Renal cortex interstitium (tissue), 15 donors: ENCODE measurements at places on chromosomes 16 and 17. TPM values are rescaled to one million over a fixed set of nuclear protein-coding genes. Genes with fewer than 3 reads are reported as not detected.

- no peak for DNase-seq
Observed at GRCh38 chr16:4700997-4701743, 7.8 kb downstream of the NUDT16L1 start.

Gene KRTAP9-4
- polyA plus RNA-seq, result not detected

DNA sequence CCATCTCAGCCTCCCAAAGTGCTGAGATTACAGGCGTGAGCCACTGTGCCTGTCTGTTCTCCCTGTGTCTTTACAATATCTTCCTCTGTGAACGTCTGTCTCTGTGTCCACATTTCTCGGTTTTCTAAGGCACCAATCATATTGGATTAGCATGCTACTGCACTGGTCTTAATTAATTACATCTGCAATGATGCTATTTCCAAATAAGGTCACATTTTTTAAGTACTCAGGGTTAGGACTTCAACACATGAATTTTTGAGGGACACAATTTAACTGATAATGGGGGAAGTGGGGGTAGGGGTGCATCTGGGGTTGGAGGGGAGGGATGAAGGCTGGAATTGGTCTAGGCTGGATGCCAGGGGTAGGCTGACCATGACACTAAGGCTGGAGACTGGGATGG is 102.6 kb downstream of the N4BP1 start:
- DNase-seq, result no peak

GRCh38 chr16:29825145-29826044 is 5.1 kb downstream of the MVP start:
- no peak for DNase-seq

DNA sequence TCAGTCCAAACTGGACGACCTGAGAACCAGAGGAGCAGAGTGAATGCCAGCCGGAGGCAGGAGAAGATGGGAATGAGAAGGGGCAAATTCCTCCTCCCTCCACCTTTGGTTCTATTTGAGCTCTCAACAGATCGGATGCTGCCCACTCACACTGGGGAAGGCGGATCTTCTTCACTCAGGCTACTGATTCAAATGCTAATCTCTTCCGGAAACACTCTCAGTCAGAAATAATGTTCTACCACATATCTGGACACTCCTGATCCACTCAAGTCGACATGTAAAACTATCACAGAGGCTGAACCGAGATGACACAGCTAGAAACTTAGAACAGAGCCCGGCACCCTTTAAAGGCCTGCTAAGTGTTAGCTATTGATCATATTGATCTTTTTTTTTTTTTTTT is 57.4 kb upstream of the GRIN2A start:
- DNase-seq, result no peak

Gene WNT9B
- polyA plus RNA-seq, result 7.9 TPM

DNA sequence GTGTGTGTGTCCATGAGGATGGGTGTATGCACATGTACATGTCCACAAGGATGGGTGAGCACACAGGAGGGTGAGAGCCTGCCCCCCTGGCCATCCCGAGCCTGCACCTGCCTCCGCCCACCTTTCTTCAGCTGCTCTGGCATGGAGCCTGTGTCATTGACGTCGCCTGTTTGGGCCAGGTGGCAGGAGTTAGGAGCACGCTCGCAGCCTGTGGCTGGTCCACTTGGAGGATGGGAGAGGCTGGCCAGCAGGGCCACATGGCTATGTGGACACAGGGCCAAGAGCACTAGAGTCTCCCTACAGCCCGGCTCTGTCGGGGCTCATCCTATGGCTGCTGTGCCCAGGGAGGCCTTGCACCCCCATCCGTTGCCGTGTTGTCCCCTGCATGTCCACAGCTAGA is 21.4 kb downstream of the BAHCC1 start:
- no peak for DNase-seq

DNA sequence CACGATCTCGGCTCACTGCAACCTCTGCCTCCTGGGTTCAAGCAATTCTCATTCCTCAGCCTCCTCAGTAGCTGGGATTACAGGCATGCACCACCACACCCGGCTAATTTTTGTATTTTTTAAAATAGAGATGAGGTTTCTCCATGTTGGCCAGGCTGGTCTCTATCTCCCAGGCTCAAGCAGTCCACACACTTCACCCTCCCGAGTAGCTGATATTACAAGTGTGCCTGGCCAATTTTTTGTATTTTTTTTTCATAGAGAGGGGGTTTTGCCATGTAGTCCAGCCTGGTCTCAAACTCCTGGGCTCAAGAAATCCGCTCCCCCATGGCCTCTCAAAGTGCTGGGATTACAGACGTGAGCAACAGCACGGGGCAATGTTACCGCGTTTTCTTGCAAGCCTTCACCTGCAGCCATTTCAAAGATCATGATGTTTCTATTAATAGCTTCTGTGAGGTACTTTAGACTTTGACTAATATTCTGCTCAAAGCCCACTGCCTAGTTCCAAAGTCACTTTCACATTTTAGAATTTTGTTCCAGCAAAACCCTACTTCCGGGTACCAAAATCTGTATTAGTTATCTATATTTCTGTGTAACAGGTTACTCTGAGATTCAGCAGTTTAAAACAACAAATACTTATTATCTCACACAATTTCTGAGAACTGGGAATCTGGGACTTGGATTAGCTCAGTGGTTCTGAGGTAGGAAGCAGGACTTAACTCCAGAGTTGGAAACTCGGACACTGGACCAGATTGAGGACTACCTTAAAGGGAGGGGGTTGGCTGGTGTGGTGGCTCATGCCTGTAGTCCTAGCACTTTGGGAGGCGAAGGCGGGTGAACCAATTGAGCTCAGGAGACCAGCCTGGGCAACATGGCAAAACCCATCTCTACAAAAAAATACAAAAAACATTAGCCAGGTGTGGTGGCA is 12.0 kb upstream of the MED13 start:
- DNase-seq, result no peak

DNA sequence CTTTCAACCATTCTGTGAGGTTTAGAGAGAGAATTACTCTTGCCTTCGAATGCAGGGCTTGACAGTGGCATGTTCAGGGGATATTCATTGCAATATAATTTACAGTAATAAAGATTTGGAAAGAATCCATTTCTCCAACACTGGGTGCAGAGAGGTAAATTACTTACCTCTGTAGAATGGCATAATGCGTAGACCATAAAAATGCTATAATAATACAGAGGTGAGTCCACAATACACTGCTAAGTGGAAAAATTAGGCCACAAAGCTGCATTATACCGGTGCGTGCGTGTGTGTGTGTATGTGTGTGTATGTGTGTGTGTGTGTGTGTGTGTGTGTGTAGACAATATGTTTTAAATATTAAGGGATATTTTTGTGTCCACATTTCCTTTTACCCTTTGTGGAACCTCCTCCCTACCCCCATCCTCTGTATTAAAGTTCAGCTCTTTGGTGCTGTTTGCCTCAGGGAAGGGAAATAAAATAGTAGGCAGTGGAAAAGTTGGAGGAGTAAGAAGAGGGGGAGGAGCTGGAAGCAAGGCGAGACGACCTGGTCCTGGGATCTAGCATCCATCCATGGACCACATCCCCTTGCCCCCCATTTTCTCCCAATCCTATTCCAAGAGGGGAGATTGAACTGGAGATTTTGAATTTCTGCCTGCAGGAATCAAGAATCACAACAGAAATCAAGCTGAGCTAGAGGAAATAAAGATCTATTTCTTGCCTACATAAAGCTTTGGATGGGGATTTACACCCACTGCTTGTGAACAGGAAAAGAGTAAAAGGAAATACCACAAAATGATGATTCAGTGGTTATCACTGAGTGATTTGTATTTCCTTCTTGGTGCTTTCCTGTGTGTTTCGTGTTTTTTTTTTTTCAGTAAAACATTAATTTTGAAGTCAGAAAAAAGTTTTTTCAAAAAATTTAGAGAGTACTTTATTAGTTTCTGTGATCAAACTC is 124.8 kb downstream of the RGS9 start:
- no peak for DNase-seq
